ENCODE measurements at places on chromosomes 2 and 18.
A peak's percentile ranks its signal among the peaks of the same experiment; 100 is the strongest.

DNA sequence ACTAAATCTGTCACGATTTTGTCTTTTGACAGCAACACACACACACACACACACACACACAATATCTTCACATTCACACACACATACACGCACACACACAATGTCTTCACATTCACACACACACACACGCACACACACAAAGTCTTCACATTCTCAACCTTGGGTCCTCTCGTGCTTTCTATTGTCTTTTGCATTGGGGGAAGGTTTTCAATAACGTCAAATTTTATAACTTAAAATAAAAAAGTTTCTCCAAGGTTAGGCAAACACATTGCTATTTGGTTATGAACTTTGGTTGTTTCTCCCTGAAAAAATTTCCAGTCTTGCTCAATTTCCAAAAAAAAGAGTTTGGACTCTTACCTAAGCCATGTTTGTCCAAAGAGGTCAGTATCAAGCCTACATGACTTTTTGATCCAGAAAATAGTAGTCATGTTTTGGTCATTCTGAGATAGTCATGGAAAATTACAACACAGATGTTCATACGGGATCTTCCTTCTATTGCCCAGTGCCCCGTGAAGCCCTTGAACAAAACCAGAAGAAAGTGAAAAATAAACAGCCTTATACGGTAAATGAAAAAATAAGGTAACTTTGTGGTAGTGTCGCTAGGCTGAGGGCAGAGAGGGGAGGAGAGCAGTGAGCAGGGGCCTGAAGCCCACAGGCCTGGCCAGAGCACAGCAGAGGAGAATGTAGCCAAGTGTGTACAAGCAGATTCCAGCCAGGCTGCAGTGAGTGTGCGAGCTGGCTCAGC, 542.8 kb upstream of the ID2 start:
- no peak for DNase-seq

- peak; percentile 22 for DNase-seq
Observed at GRCh38 chr2:217953531-217953932, 49.3 kb downstream of the TNS1 start.

DNA sequence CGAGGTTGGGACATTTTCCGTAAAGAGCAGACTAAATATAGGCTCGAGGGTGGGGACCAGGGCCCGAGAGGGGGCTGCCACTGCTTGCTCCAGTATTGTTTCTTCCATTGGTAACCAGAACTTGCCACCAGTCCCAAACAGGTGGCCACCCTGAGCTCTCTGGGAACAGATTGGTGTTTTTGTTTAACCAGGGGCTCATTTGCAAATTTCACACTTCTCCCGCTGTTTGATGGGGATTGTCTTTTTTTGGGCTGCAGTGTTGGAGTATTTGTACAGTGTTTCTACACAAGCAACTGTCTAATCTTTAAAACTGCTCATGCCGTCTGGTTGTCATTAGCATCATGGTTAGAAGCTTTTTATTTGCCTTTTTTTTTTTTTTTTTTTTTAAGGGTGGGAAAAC, 8.5 kb downstream of the AGAP1 start:
- peak; percentile 76 for DNase-seq

DNA sequence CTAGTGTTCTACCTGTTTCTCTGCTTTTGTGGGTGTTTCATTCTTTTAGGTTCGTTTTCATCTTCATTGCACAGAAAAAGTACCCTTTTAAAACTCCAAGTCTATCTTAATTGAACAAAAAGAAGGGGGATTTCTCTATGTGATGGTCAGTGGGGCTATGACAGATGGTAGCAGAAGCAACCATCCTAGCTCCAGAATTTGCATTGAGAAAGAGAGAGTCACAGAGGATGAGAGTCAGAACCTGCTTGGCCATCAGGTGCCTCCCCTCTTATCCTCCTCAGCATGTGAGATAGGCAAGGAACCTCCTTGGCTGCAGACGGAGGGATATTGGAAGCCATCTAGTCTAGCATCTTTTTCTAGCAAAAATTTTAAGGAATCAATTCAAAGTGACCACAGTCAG, 398.0 kb upstream of the DCC start:
- no peak for DNase-seq

DNA sequence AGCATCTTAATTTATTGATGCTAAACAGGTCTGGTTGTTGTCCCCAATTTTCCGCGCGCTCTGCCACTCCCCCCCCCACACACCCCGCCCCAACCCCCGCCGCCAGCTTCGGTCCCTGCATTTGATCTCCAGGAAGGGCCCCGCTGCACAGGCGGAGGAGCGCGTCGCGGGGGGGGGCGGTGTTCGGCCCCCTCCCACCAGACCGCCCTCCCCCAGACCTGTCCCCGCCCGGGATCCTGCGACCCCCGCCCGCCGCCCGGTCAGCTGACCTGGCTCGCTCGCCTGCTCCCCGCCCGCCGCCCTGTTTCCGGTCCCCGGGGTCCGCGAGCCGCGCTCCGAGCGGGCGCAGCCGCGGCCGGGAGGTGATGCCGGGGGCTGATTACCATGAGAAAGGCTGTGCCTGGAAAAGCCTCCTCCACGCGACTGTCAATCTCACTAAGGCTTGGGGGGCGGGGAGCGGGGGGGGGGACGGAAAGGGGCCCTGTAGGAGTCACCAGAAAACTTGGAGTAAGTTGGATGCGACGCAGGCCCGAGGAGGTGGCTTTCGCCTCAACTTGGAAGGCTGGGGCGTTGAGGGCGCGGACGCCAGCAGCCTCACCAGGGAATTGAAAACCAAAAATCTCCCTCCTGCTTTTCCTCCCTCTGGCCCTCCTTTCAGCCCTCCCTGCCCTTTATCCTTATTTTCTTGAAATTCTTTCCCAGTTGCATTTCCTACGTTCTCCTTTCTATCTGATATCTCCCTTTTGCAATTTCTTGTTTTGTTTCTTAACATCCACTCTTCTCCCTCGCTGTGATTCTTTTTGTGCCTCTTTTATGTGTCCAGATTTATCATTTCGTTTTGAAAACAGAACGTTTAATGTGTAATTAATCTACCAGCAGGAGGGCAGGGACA, 4.4 kb upstream of the ZEB2 start:
- no peak for DNase-seq

DNA sequence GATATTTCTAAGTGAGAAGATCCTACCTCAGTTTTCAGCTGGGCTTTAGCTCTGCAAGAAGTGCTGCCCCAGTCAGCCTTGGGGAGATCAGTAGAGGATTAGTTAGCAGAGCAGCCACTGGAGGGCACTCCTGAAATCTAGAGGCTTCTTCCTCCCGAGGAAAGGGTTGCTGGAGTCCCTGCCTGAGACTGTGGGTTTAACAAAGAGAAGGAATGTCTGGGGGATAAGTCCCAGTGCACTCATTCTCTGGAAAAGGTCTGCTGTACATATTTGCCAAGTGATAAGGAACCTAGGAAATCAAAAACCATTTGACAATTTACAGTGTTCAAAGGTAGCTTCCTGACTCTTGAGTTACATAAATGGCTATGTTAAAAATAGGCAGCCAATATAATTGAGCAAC, 207.2 kb downstream of the SLC8A1 start:
- DNase-seq = no peak

- DNase-seq = no peak
Observed at GRCh38 chr2:205407984-205408383, 274.3 kb upstream of the NRP2 start.

- DNase-seq = no peak
Observed at GRCh38 chr2:160423126-160423525, 70.5 kb downstream of the RBMS1 start.

DNA sequence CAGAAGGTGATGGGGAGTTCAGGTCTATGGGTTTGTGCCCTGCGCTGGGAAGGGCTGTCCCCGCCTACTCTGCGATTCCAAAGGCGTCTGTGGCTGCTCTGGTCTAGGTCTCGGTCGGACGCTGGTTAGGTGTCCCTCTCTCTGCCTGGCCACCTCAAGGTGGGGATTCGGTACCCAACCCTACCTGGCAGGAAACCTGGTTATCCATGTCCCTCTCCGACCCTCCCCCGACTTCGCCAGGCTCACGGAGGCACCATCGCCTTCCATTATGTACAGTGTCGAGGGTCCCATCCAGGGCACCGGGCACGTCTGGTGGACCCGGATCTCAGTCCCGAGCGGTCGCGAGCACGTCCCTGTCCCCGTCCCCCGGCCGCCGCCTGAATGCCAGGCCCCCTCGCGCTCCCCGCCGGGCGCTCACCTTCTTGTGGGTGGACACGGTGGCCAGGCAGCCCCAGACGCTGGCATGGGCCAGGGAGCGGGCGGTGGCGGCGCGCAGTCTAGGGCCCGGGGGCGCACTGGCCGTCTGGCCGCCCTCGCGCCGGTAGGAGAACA, 628 bp downstream of the CREG2 start:
- DNase-seq = no peak

DNA sequence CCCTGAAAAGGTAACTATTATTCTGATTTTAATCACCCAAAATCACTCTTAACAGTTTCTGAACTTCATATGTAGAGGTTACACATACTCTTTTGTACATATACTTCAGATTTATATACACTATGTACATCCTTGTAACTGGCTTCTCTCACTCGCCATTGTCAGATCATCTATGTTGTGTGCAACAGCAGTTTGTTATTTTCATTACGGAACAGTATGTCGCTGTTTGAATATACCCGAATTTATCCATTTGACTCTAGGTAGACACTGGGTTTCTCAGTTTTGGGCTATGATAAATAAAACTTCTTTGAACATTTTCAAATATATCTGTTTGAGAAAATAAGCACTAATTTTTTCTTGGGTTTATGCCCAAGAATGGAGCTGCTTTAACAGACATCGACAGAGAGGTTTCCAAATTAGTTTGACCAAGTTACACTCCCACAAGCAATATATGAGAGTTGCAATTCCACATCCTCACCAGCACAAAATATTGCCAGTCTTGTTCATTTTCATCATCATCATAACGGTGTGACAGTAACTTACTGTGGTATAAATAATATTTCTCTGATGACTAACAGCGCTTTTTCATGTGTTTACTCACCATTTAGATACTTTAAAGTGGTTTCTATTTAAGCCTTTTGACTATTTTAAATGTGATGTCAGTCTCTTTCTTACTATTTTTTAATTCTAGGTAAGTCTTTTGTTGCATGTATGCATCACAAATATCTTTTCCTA, 80.9 kb downstream of the SMC6 start:
- DNase-seq = no peak

- no peak for DNase-seq
Observed at GRCh38 chr2:45269149-45269793, 260.0 kb upstream of the SIX2 start.

- peak; percentile 86 for DNase-seq
Observed at GRCh38 chr2:128413718-128414341, 95.2 kb upstream of the HS6ST1 start.

DNA sequence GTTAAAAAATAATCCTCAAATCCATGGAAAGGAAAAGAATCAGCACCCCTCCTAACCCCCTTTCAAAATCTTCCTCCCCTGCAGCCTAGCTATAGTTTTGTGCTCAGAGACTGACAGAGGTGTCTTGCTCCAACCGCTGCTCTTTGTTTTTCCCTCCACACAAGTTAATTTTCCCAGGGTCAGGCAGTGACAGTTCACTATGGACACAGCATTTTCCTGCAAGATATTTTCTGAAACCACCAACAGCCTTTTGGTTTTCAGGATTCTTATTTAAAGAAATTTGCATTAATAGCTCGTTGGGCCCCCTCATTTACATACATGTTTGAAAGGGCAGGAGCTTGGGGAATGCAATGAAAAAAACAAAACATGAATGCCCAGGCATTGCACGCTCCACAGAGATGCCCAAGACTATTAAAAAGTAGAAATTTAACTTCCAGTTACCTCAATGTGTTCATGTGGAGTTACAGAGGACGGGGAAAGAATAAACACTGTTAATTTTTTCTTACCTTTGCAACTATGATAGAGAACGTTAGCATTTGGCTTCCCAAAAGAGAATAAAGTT, 71.4 kb upstream of the CXCR4 start:
- DNase-seq = no peak

- DNase-seq = no peak
Observed at GRCh38 chr18:49815927-49816326, 2.6 kb upstream of the ACAA2 start.

- DNase-seq = no peak
Observed at GRCh38 chr2:232522623-232523401, 2.6 kb downstream of the PRSS56 start.

DNA sequence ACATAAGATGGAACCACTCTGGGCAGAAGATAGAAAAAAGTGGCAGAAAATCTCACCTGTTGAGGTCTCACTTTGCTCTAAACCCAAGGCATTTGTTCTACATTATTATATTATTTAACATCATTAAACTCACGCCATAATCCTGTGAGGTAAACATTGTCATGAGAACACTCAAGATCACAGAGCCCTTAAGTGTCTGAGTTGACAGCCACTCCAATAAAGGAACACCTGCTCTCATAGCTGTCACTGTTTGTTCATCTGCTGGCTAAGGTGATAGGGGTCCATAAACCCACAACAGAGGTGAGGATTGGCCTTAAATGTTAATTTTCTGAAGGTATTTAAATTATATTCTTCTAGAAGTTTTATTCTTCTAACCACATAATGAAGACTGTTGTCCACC, 439.7 kb downstream of the RIT2 start:
- DNase-seq = peak; percentile 70

DNA sequence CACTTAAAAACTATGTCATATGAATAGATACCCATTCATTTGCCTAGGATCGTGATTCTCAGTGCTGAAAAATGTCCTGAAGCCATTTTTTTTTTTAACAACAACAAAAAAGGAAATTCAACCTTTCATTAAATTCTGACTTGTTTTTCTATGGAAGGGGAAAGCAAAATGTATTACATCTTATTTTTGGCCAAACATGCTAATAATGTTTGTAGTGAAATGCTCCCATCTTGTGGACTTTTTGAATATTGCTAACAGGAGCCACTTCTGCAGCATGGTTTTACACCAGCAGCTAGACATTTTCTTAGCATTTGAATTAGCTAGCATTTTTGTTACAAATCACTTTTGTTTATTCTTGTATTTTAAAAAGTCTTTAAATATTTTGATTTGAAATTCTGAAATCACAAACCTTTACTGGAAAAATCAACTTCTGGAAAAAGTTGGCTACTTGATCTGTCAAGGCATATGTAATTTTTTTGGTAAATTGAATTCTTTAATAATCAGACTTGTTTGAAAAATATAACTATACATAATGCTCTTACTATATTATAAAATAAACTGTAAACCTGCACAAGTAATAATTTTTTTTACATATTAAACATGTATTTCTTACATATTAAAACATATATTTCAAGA, 75.8 kb downstream of the KIDINS220 start:
- no peak for DNase-seq

DNA sequence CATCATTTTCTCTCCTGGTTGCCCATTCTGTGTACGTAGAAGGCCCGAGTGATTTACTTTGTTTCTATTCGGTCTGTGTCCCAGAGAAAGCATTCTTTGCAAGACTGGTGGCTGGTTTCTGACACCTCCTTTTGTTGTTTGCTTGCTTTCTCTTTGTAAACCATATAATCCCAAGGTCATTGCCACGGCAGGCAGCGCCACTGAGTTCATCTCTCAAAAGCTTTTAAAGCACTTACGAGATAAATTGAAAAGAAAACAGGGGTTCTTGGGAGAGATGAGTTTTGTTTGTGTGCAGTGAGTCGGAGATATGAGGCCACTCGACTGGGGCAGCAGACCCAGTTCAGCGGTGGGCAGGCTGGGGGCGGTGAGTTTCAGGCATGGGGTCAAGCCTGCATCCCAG, 137.6 kb downstream of the NCK2 start:
- DNase-seq = no peak

- DNase-seq = no peak
Observed at GRCh38 chr2:139518321-139518720, 738.1 kb upstream of the NXPH2 start.

GRCh38 chr18:32469691-32470459, 807 bp downstream of the GAREM1 start:
- no peak for DNase-seq

GRCh38 chr18:76616373-76616772, 121.3 kb upstream of the ZNF516 start:
- no peak for DNase-seq

All from NCI-H524 treated with DMSO at 0.1 percent for 48 hours (cell line).